ENCODE measurements at places on chromosomes 7 and 10.

- no peak for DNase-seq
Measured at GRCh38 chr10:68560186-68560942, at the start of gene TET1. Gene TET1 (plus strand): TSS chr10:68560337. CDS start chr10:68572339, 12,002 bp downstream.

- no peak for DNase-seq
Measured at GRCh38 chr10:68155615-68156210, 46.4 kb downstream of the MYPN start.

DNA sequence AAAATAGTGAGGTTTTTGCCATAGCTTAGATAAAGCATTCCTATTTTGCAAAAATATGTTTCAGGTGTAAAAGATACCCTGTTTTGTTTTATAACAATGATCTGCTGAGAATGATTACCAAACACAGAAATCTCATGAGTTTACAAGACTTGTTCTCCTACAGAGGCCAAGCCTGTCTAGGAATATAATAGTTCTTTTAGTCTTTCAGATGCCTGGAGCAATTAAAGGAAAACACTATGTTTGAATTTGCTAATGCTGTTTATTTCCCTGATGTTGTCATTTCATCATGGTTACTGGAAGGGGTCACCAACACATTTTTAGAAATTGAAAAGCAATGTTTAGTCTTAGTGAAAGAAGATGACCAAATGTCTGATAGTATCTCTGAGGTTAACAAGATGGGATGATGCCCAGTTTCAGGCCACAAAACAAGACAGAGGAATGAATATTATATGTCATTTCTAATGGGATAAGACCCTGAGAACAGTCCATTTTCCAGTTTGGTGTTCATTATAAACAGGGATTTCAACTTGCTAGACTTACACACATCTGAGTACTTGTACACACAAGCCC lies 559.9 kb downstream of the INHBA start:
- no peak for DNase-seq

- DNase-seq = no peak
Measured at GRCh38 chr10:95431900-95432342, 129.2 kb downstream of the SORBS1 start.

DNA sequence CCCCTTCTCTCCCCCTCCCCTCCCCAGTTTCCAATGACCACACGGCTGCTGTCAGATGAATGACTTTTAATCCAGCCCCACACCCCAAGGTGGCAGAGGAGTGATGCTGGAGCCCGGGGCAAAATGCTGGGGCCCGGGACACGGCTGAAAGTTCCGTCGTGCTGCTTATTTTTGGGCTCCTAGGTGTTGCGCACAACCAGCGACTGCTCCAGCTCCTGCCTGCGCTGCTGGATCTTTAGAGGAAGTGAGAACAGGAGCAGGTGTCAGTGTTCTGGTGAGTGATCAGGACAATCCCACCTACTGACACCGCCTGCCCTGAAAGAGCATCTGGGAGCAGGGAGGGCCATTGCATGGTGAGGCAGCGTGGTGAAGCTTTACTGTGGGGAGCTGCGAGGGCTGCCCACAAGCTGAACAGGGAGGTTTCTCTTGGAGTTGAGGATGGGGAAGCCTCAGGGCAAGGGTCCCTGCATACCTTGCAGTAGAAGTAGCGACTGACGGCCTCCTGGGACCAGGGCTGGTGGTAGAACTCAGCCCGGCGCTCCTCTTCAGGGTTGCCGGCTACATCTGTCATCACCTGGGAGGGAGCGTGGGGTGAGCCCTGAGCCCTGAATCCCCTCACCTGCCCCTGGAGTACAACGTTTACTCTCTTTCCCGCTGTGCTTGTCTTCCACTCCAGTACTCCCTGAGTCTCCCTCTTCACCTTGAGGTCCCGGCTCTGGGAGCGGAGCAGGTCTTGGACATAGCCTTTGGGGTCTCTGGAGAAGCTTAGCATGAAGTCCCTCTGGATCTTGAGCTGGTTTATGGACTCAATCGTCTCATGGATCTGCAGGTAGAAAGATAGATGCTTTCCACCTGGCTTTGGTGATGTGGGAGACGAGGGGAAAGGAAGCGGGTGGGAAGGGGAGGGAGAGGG lies 6.9 kb downstream of the CHPF2 start:
- DNase-seq = no peak

DNA sequence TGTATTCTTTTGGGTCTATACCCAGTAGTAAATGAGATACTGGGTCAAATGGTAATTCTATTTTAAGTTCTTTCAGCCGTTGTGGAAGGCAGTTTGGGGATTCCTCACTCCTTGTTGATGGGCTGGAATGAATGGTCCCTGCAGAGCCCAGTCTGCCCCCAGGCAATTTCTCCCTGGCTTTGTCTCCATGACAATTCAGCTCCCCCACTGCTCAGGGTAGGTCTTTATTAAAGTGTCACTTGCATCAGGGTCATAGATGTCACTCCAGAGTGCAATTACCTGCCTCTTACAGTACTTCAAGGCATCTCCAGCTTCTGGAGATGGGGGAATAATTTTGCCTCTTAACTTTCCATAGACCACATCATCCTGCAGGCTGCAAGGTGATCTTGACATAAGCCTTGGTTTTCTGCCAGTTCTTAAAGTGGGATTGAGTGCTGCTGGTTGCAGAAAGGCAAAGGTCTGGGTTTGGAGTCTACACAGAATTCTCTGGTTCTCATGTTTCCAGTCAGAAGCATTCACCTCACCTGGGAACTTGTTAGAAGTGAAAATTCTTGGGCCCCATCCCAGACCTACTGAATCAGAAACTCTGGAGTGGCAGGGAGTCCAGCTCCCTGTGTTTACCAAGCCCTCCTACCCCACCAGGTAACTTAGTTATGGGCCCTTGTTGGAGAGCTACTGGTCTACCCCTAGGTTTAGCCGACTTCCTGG lies 442.4 kb downstream of the GALNT17 start:
- DNase-seq = no peak

DNA sequence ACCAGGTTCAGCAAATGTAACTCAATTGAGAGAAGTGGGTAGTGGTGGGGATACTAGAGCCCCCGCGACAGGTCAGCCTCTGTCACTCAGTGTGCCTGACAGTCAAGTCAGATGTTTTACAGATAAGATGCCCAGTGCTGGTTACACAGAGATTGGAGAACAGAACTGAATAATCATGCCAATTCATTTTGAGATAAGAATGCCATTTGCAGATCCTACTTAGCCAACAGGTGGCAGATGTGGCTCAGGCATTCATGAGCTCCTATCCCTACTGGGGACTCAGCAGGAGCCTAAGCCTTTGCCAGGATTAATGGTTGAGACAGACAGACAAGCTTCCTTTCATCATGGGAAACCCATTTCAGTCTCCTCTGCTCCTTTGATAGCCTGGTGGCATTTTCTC lies 137.8 kb downstream of the MAPK8 start:
- peak; percentile 24 for DNase-seq

- DNase-seq = no peak
Measured at GRCh38 chr7:44632196-44632595, 25.8 kb downstream of the OGDH start.

GRCh38 chr7:148579366-148579765 lies 11.2 kb upstream of the C7orf33 start:
- DNase-seq = peak; percentile 60

- DNase-seq = no peak
Measured at GRCh38 chr10:5288359-5288758, 76.4 kb upstream of the UCN3 start.

DNA sequence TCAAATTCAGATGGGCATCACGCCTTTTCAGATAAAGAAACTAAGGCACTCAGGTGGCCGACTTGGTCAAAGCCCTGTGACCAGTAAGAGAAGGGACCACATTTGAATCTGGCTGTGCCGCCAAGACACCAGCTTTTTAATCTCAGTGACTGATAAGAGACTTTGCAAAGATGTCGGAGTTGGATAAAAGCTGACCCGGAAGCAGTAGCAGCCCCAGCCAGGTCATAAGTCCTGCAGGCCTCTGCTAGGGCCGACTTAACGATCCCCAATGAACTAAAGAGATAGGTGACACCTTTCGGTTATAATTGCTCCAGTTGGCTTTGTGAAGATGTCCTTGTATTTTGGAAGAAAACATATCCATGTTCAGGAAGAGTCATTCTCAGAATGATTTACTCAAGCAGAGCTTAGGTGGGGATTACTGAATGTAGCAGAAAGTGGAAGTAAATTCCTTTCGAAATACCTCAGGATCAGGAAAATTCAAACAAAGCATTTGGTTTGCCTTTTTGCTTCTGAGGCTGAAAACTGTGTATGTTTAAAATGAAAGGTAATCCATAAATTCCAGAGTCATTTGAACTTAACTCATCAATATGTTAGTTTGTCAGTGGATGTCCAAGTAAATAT lies 164.2 kb upstream of the PITRM1 start:
- DNase-seq = no peak

GRCh38 chr10:13271552-13272163 lies 28.2 kb downstream of the PHYH start:
- peak; percentile 5 for DNase-seq

GRCh38 chr7:142784716-142785115 lies 13.9 kb downstream of the PRSS2 start:
- no peak for DNase-seq

- no peak for DNase-seq
Measured at GRCh38 chr10:71401056-71401455, 4.3 kb downstream of the CDH23 start.

DNA sequence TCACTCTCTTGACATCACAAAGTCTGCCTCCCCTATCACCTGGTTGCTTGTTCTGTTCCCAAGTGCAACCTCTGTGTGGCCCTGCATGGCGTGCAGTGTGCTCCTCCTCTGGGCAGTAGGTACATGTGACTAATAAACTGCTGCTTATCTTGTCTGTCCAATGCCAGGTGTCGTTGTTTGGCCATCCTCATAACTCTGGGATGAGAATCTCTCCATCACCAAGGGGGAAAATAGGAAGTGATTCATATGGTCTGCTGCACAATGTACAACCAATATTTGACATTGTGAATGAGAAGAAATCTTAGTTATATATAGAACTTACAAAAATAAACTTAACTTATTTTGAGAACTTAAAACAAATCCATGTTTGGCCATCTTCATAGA lies 135.2 kb downstream of the INHBA start:
- DNase-seq = no peak

GRCh38 chr7:16616542-16616941 lies 29.0 kb downstream of the ANKMY2 start:
- DNase-seq = no peak

DNA sequence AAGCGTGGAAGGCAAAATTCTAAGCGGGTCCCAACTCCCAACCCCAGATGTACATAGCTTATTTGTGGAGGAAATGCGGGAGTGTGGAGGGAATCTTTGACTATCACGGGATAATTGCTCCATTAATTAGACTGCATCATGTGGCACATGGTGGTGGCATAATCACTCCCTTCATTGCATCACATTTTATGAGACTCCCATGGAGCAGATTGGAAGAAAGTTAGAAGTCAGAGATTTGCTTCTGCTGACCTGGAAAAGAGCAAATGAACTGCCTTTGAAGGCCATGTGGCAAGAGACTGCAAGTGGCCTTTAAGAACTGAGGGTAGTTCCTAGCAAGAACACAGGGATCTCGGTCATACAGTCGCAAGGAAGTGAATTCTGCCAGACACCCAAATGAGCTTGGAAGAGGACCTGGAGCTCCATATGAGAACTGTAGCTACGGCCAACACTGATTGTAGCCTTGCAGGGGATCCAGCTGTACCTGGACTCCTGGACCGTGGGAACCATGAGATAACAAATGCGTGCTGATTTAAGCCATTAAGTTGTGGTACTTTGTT lies 37.1 kb upstream of the ITGB1 start:
- DNase-seq = no peak

- DNase-seq = no peak
Measured at GRCh38 chr10:8874972-8875371, 820.5 kb downstream of the GATA3 start.

DNA sequence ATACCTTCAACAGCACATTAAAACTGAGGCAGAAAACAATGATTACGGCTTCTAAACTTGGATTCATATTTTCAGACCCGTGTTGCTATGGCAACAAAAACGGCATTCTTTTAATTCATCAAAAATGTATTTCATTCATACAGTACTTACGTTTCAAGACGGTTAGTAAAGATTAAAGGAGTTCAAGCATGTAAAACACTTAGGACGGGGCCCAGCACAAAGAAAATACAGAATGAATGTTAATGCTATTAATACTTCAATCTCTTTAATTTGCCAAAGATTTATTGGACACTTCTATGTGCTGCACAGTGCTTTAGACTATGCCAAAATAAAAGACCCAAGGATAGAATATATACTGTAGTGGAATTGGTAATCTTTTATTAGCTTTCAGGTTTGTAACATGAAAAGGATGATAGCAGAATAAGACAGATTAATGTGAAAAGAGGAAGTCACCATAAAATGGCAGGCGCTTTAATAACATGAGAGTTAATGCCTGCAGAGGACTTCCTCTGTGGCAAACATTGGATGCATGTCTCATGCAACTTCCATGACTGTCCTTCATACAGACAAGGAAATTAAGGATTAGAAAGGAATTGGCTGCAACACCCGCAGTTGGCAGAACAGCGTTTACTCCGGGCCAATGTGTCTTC lies 201.6 kb upstream of the KLF6 start:
- no peak for DNase-seq

GRCh38 chr7:34755008-34755407 lies 97.0 kb downstream of the NPSR1 start:
- DNase-seq = no peak

Data from inflammatory macrophage treated with lipopolysaccharide for 1 hour (primary cell).